ENCODE measurements at places on chromosomes 13 and 19. TPM values are rescaled to one million over a fixed set of nuclear protein-coding genes. Genes with fewer than 3 reads are reported as not detected.

The KIR2DL1 gene
- not detected for total RNA-seq

The PGLYRP1 gene
- not detected for total RNA-seq

The ZNF101 gene
- 12.3 TPM for total RNA-seq

The CERS4 gene
- 9.8 TPM for total RNA-seq

The COX7A1 gene
- total RNA-seq, result not detected

The RNF17 gene
- total RNA-seq, result 0.37 TPM

The SRRM5 gene
- 0.30 TPM for total RNA-seq

The CGB1 gene
- not detected for total RNA-seq

The CCDC97 gene
- total RNA-seq, result 17.7 TPM

The OXGR1 gene
- 0.66 TPM for total RNA-seq

The ARHGEF18 gene
- total RNA-seq, result 26.0 TPM

The LRRC4B gene
- 7.4 TPM for total RNA-seq

The AP2A1 gene
- total RNA-seq, result 69.9 TPM

The FGF21 gene
- total RNA-seq, result 1.8 TPM

The ZNF729 gene
- 0.21 TPM for total RNA-seq

The TNFSF9 gene
- 12.5 TPM for total RNA-seq

The ZBTB32 gene
- not detected for total RNA-seq

The SSC5D gene
- 0.53 TPM for total RNA-seq

The CFAP97D2 gene
- total RNA-seq, result not detected

The LYPD5 gene
- 1.0 TPM for total RNA-seq

The HNRNPA1L2 gene
- total RNA-seq, result 6.6 TPM

The CD79A gene
- total RNA-seq, result not detected

The SOHLH2 gene
- 28.4 TPM for total RNA-seq

The RAB3A gene
- 2.9 TPM for total RNA-seq

The PRSS57 gene
- not detected for total RNA-seq

The MRPL54 gene
- 152 TPM for total RNA-seq

The OR10H1 gene
- not detected for total RNA-seq

The DGKH gene
- 6.2 TPM for total RNA-seq

The FXYD3 gene
- 49.6 TPM for total RNA-seq

The NDUFA11 gene
- total RNA-seq, result 279 TPM

The ATP8B3 gene
- 1.5 TPM for total RNA-seq

The CD209 gene
- total RNA-seq, result not detected

The OR4F17 gene
- not detected for total RNA-seq
